ENCODE measurements at places on chromosomes 13 and 19.
A peak's percentile ranks its signal among the peaks of the same experiment; 100 is the strongest.

GRCh38 chr19:42089772-42090171 lies 13.8 kb downstream of the ZNF574 start:
- DNase-seq: no peak

DNA sequence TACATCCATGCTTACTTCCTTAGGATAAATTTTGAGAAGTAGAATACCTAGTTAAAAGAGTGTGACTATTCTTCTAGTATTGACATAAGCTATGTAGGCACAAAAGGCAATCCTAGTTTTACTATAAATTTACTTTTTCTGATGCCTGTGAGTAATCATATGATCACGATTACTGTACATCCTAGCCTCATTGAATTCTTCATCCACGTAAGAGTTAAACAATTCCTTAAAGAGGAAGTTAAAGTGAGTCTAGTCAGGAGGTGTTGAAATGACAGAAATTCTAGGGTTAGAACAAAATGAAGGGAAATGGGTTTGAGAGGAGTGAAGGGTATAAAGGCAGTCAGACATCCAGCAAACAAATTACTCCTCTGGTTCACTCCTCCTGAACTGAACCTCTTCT lies at the start of gene ACOD1:
TSS of gene ACOD1 (plus strand) at position 363 of the 400 bp plus-strand sequence. CDS start 48 bp downstream, outside the sequence.
- no peak for DNase-seq

DNA sequence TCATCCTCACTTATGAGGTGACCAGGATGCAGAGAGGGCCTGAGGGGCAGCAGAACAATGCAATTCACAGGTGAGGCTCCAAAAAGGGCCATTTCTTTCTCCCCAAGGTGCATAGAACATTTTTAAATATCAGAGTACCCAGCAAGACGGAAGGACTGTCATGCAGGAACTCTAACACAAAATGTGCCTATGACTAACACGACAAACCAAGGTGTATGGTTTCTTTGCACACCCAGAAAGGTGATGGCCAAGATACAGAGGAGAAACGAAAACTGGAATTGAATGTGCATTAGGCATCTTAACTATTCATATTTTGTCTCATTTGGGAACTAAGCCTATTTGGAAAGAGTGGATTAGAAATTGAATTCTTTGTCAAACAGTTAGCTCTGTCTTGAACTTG lies 29.9 kb downstream of the SHISA2 start:
- no peak for DNase-seq

DNA sequence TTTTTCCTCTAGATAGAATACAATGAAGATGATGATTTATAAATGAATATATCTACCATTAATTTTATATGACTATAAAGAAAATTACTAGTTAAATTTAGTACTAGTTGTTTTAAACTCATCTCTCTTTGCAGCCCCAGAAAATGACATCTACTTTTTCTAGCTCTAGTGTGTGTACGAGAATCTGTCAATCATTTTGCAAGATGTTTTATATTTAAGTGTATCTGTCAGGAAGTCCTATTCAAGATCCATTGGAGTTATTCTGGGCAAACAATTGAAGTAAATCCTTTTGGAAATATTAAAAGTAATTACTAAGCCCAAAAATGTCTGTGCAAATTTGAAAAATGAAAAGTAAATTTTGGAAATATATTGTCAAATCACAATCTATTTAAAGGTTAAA lies 144.3 kb upstream of the PCDH9 start:
- DNase-seq: no peak

- DNase-seq: no peak
Observed at GRCh38 chr19:1313695-1314613, 28.3 kb downstream of the EFNA2 start.

- no peak for DNase-seq
Observed at GRCh38 chr13:108212886-108213285, 2.5 kb downstream of the LIG4 start.

GRCh38 chr19:47239610-47240296 lies 8.8 kb upstream of the BBC3 start:
- DNase-seq: no peak

DNA sequence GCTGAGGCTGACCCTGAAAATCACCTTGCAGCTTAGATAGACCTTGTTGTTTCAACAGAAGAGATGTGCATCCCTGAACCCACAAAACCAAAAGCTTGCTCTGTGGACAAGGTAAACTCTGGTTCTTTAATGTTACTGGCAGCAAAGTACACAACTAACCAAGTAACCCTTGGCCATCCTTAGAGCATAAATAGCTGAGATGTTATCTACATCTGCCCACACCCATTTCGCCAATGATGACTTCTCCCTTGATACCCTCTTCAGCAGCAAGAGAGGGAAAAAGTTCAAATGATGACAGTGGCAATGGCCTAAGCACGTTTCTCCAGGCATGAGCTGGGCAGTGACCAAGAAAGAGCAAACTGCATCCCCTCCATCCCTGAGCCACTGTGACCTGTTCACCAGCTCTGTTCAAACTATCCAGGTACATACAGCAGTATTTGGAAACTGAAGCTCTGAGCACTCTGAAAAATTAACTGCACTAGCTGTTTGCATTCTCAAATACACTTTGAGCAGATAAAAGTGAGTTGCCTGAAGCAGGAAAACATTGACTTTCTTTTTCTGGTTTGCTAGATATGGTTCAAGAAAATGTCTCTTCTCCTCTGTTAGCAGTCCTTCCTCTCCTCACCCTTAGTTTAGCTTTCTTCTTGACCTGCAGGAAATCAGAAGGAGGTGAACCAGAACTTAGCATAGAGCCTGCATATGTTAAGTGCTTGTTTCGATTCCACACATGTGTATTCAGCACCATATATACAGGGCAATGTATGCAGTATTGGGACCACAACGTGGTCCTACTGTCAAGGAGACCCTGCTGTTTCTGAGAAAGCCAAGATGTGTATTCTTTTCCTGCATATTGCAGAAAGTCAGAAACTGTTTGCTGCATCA lies 231.7 kb downstream of the FOXO1 start:
- DNase-seq: no peak

DNA sequence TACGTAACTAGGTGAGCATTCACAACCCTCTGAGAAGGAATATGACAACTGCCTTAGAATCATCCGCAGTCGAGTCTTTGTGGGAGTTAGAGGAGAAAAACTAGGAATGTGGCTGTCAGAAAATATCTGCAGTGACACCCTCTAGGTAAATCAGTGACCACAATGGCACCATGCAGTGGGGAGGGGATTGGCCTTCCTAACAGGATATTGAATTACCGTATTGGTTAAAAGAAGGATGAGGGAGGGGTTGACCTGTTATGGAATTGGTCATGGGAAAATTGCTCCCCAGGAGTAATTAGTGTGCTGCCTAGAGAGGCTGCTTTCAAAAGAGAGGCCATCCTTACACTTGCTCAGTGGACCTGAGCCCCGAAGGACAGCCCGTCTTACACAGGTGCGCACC lies 205.6 kb upstream of the SOX1 start:
- DNase-seq: no peak

GRCh38 chr13:51336746-51337145 lies 2.7 kb upstream of the SERPINE3 start:
- no peak for DNase-seq

GRCh38 chr19:44848812-44849447 lies 2.8 kb downstream of the NECTIN2 start:
- no peak for DNase-seq

DNA sequence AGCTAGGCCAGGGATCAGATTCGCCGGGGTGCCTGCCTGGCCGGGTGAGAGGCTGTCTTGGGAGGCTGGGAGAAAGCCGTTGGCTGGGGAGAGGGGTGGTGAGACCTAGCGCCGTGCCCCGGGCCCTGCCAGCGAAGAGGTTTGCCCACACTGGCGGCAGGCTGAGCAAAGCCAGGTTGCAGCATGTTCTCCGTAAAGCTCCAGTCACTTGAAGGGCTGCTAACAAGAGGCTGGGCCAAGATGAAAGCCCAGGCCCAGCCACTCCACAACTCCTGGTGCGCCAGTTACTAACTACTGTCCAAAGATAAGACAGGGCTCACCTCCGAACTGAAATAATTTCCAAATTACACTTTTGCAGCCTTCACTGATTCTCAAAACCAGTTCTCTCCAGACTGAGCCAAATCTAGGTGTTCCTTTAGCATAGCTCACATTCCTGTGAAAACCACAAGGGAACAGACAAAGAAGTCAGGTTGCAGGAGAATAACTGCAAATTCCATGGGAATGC lies 16.3 kb downstream of the ELAVL1 start:
- peak; percentile 19 for DNase-seq

DNA sequence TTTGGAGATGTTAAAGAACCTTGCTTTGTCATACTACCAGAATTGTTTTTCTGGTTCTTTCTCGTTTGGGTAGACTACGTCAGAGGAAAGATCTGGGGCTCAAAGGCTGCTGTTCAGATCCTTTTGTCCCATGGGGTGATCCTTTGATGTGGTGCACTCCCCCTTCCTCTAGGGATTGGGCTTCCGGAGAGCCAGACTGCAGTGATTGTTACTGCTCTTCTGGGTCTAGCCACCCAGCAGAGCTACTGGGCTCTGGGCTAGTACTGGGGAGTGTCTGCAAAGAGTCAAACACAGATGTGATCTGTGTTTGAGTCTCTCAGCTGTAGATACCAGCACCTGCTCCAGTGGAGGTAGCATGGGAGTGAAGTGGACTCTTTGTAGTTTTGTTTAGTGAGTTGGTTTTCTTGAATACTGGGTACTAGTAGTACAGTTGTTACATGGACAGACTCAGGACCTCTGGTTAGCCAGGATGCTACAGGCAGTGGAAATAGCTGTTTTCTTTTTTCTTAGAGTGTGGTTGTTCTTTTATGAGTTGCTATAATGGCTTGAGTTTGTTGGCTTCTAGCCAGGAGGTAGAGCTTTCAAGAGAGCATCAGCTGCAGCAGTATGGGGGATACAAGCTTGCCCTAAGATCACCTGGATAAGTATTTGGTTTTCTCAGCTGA lies 34.4 kb downstream of the DNAJC15 start:
- DNase-seq: no peak

GRCh38 chr19:58429745-58430144 lies 10.2 kb downstream of the ZNF132 start:
- no peak for DNase-seq

GRCh38 chr13:36310417-36311108 lies 12.9 kb upstream of the CCDC169 start:
- no peak for DNase-seq

GRCh38 chr19:15584541-15585115 lies 30.4 kb upstream of the CYP4F8 start:
- DNase-seq: peak; percentile 67

GRCh38 chr19:30175987-30176386 lies 196.2 kb upstream of the ZNF536 start:
- no peak for DNase-seq

- no peak for DNase-seq
Observed at GRCh38 chr19:15136234-15136954, 29.2 kb downstream of the SYDE1 start.

GRCh38 chr13:33963895-33964294 lies 145.9 kb downstream of the RFC3 start:
- no peak for DNase-seq

- DNase-seq: no peak
Observed at GRCh38 chr19:33370783-33371182, 2.7 kb upstream of the CEBPG start.

- DNase-seq: no peak
Observed at GRCh38 chr19:2646866-2647535, 55.5 kb downstream of the GNG7 start.

DNA sequence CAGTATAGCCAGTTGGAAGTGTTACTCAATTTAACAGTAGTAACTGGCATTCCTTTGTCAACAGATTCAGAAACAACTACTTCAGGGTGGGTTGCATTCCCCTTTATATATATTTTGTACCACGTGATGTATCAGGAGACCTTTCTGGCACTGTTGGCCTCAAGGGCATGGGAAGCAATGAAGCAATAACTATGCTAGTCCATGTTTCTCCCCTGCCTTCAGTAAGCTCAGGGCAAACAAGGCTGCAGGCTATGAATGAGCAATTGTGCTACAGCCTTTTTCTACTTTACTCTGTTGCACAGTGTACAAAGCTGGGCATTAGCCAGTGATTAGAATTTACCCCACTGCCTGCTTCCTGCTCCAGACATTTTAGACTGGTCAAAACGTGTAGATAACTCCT lies 348.8 kb downstream of the GPC5 start:
- DNase-seq: no peak

GRCh38 chr13:111114362-111115060 lies 599 bp upstream of the ARHGEF7 start:
- DNase-seq: no peak

GRCh38 chr13:73687087-73687486 lies 447.1 kb downstream of the KLF12 start:
- no peak for DNase-seq

DNA sequence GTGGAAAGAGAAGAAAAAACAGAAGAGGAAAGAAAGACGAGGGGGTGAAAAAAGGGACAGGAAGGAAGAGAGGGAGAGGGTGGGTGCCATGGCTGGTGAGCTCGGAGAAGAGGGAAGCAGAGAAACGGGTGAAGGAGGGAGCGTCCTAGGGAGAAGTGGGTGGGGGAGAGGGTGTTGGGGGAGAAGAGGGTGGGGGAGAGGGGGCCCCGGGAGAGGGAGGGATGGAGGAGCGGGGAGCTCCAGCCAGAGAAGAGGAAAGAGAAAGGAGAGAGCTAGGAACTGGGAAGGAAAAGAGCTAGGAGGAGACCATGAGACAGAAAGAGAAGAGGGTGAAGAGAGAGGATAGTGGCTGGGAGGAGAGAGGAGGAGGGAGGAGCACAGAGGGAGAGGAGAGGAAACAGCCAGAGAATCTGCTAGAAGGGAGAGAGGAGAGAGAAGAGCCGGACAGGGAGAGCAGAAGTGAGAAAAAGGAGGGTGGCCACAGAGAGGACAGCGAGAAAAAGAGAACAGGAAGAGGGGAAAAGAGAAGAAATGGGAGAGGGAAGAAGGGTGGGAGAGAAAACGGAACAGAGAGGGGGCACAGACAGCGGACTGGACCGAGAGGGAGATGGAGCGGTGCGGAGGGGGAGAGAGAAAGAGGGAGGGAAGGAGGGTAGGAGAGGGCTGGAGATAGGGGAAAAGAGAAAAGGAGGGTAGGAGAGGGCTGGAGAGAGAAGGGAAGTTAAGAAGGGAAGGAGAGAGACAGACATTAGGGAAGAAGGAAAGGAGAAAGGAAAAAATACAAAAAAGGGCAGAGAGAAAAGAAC lies 11.9 kb upstream of the GARIN5A start:
- no peak for DNase-seq

GRCh38 chr13:47932950-47933923 lies 67.8 kb downstream of the SUCLA2 start:
- DNase-seq: no peak

DNA sequence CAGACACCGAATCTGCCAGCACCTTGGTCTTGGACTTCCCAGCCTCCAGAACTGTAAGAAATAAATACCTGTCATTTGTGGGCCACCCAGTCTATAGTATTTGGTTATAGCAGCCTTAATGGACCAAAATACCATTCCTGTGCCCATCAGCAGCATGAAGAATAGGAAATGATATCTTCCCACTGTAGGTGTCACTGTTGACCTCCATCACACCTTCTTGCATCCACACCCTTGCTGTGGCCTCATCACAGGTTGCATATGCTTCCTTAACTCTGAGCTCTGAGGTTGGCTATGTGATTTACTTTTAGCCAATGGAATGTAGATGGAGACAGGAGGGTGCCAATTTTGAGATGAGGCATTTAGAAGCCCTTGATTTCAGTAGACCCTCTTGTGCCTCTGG lies 242.0 kb upstream of the TSHZ3 start:
- DNase-seq: no peak

Data from Caki2 (cell line).